ENCODE measurements at places on chromosomes 16 and 17.

DNA sequence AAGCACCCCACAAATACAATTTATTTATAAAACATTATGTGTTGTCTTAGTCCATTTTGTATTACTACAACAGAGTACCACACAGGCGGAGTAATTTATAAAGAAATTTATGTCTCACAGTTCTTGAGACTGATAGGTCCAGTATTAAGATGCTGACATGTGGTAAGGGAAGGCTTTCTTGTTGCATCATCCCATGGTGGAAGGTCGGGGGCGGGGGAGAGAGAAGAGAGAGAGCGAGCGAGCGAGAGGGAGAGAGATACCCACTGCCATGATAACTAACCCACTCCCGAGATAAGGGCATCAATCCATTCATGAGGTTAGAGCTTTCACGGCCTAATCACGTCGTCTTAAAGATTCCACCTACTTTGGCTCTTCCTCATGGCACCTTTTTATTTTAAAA, 117.8 kb downstream of the KCNJ12 start:
- no peak for DNase-seq

DNA sequence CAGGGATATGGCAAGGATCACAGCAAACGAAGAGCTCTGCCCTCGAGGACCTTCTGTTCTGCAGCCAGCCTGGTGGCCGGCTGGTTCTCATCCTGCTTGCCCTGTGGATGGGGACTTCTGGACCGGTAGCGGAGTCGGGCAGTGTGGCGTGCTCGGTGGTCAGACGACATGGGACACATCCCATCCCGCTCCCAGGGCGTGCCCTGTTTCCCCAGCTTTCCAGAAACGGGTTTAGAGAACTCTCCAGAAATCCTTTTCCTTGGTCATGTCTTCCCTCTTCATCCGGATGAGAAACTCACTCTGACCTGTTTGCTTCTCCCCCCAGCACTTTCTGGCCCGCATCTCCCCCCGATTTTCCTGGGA, 115.8 kb downstream of the OR1D5 start:
- DNase-seq: no peak

GRCh38 chr16:75506107-75506506, 10.9 kb upstream of the CHST6 start:
- DNase-seq: no peak

DNA sequence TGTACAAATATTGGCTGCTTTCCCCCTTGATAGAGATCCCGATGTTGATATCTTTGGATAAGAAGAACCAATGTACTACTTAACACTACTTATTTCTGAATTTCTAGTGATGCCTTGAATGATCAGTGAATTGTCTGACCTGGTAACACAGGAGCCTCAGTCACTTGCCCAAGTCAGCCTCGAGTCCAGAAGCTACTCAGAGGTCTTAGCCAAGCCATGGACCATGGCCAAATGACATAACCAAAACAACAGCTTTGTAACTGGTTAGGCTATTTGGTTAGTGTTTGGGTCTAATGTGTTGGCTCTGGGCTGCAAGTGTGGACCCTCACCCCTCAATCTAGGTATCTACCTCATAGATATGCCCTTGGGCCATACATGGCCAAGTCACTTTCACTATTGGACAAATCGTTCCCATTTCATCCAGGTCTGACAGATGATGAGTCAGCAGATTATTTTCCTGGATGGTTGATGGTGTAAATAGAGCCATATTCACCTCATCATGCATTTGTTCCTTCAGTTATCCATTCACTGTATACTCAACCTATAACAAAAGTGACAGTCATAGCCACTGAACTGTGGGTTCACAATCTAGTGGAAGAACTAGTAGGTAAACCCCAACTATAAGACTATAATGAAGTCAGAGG, 3.5 kb downstream of the RBFOX1 start:
- DNase-seq: no peak

DNA sequence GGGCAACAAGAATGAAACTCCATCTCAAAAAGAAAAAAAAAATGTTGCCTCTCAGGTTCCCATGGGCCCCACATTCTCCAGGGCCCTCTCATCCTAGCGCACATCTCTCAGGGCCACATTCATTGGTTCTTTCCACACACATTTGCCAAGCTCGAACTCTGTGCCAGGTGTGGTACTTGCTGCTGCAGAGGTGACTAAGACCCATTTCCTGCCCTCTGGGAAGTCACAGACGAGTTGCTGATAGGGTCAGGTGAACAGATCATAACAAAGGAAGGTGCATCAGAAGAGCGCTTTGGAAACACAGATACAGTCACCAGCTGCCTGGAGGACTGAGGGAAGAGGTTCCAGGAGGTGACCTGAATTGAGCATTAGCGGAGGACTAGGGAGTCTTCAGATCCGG, 1.0 kb downstream of the GSDMA start:
- no peak for DNase-seq

DNA sequence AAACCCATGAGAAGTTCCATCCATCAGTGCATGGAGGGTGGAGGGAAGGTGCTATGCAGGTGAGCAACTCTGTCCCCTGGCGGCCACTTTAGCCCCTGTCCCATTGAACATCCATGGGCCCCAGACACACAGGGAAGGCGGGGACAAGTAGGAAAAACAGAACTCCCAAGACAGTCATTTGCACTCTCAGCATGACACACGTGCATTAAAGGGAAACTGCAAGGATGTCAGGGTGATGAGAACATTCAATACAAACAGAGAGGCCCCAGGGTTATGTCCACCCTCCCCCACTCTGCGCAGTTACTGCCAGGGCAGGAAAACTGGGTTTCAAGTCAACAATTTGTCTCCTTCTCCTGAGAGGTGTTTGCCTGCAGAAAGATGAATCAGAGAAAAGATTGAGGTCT, 44.0 kb upstream of the AKTIP start:
- no peak for DNase-seq

DNA sequence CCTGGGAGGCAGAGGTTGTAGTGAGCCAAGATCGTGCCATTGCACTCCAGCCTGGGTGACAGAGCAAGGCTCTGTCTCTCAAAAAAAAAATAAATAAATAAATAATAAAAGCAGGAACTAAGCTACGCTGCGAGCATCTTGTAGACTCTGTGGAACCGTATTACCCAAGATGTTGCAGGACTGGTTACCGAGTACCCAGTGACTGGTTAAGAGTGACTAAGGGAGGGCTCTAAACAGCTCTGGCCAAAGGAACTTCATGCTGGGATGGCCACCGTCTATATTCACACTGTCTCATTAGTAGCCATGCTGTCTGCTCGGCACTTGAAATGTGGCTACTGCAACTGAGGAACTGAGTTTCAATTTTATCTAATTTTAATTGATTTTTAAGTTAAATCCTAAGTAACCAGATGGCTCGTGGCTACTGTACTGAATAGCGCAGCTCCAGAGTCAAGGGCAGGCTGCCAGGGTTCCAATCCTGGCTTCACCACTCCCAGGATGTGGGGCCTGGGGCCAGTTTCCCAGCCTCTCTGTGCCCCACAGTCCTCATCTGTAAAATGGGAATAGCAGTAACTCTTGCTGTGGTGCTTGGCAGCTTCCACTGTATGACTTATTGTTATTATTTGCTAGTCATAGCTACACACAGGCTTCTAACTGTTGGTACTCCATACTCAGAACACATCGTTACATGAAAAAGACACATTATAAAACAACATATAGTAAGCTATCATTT, 3.0 kb downstream of the NTAN1 start:
- DNase-seq: no peak

GRCh38 chr17:32288615-32289014, 23.0 kb downstream of the RHBDL3 start:
- DNase-seq: no peak

GRCh38 chr17:14157822-14158221, 78.8 kb downstream of the CDRT15 start:
- DNase-seq: no peak

DNA sequence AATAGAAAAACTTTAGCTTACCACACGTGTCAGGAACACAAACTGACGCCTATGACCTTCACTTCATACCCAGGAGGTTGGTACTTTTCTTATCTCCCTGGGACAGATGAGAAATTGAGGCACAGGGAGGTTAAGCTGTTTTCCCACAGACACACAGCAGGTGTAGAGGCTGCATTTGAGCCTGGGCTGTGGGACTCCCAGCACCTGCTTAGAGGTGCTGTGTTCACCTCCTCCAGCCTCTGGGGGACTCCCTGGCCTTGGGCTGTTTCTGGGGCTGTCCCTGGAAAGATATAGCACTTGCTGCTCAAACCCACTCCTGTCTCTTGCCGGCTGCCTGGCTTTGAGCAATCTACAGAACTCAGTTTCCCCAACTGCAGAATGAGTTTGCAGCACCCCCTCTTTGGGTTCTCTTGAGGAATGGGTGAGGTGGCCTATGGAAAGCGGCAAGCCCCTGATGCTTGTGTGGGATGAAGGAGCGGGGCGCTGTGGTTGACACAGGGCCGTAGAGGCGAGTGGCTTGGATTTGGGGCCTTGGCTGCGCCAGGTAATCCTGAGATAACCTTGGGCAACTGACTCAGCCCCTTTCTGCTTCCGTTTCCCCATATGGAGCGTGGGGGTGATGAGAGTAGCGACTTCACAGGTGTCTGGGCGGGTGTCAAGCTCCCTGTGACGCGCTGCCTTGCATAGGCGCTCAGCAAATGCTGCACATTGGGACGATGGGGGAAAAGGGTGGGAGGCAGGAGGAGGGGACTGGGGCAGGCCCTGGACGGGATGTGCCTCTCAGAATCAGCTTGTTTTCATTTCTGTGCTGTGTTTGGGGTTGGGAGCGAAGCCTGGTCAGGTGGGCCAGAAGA, 104.5 kb upstream of the CIBAR2 start:
- no peak for DNase-seq

GRCh38 chr17:81456798-81457197, 55.8 kb downstream of the ACTG1 start:
- no peak for DNase-seq

DNA sequence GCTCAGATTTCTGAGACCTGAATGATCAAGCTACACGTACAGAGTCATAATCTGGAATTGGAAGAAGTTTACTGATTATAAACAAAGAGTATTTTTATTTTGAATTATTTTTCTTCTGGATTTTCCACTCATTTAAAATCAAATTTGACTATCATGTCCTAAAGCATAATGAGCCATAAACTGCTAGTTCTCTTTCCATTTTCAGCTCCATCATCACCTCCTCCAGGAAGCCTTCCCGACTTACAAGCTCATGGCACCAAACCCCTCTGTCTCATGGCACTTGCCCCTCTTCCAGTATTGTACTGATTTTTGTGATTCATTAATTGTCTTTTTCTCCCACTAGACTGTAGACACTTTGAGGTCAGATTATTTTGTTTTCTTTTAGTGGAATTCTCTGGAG, 35.9 kb downstream of the IRX6 start:
- DNase-seq: no peak

- DNase-seq: no peak
Measured at GRCh38 chr17:58840820-58841612, 85.4 kb downstream of the PPM1E start.

DNA sequence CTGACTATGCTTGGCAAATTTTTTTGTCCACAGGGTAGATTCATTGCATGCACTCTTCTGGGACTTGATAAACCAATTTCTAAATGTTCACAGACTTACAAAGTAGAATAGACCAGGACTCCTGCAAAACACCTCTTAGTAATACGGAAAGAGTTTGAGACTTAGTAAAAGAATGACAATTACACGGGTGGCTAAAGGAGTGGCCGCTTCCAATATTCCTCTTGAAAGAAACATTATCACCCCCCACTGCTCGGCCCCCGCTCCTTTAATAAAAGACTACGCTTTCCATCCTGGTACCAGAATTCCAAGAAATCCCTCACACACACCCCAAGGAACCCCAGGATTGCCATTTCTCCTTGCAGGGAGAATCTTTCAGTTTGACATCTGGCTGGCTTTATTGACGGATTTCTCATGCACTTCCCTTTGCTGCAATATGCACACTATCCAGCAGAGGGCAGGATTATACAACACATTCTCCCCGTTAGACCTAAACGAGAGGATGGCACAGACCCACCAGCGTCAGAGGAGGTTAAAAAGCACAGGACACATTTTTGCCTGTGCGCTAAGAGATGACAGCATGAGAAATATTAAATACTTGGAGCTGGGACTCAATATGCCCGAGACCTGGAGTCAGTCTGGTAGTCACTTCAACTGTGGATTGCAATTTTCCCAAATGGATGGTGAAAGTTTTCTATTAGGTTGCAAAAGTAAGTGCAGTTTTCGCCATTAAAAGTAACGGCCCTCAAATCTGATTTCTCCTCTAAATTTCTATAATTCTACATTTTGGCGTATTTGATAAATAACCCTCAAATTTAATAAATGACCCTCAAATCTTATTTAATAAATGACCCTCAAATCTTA, 46.6 kb upstream of the NUDT7 start:
- peak; percentile 2 for DNase-seq

GRCh38 chr17:52546990-52547389, 388.5 kb upstream of the CA10 start:
- DNase-seq: no peak

GRCh38 chr17:44398692-44399691, 9.5 kb upstream of the ITGA2B start:
- no peak for DNase-seq

- no peak for DNase-seq
Measured at GRCh38 chr17:65794572-65794971, 233.1 kb upstream of the AXIN2 start.

DNA sequence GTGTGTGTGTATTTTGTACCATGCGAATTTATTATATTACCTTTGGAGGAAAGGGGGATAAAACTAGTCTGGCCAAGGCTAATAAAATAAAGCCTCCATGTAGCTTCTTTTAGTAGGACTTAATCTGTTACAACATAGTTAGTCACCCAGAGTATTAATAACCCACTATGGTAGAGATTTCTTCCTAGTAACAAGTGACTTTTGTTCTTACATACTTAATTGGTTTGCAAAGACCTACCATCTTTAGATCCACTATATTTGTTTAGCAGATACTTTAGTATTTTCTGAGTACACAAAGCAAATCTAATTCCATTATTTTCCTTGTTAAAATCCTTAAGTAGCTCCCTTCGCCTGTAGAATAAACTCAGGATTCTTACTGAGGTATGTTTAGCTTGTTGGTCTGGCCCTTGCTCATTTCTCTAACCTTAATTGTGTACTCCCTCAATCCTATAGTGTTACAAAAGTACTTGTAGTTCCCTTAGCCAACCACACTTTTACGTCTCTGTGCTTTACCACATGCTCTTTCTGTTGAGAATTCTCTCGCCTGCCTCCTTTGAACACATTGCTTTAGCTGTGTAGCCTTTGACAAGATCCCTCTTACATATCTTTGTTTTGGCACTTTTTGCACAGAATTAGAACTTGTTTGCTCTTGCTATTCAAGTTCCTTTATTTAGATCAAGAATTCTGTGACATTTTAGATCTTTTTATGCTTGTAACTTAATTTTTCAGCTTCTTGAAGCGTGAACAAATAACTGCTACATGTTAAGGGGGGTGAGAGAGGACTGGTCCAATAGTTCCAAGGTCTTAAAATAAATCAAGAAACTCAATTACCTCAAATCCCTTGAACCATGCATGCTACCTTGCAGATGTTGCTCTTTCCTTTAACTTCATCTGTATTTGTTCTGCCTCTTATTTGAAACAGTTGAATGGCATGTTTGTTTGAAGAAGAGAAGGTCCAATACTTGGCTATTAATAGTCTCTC, 23.8 kb downstream of the CLTC start:
- DNase-seq: no peak

DNA sequence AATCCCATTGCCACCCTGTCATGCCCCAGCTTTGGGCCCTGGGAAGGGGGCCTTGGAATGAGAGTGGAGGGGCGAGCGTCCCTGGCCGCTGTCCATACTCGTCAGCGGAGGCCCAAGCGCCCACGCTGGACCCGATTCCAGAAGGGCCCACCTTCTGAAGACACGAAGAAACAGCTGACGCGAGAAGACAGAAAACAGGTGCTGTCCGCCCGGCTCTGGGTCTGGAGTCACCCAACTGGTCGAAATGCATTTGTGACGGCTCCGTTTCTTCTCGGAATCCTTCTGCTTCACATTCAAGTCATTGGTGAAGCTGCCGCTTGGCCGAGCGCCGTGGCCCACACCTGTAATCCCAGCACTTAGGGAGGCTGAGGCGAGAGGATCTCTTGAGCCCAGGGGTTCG, 52.9 kb upstream of the PVALEF start:
- DNase-seq: no peak
